ENCODE measurements at places on chromosomes 7 and 10.

- DNase-seq, result no peak
These were observed 5.0 kb downstream of the COL26A1 start for GRCh38 chr7:101367676-101368075.

- DNase-seq, result no peak
These were observed 215.5 kb upstream of the AOAH start for GRCh38 chr7:36939816-36940215.

DNA sequence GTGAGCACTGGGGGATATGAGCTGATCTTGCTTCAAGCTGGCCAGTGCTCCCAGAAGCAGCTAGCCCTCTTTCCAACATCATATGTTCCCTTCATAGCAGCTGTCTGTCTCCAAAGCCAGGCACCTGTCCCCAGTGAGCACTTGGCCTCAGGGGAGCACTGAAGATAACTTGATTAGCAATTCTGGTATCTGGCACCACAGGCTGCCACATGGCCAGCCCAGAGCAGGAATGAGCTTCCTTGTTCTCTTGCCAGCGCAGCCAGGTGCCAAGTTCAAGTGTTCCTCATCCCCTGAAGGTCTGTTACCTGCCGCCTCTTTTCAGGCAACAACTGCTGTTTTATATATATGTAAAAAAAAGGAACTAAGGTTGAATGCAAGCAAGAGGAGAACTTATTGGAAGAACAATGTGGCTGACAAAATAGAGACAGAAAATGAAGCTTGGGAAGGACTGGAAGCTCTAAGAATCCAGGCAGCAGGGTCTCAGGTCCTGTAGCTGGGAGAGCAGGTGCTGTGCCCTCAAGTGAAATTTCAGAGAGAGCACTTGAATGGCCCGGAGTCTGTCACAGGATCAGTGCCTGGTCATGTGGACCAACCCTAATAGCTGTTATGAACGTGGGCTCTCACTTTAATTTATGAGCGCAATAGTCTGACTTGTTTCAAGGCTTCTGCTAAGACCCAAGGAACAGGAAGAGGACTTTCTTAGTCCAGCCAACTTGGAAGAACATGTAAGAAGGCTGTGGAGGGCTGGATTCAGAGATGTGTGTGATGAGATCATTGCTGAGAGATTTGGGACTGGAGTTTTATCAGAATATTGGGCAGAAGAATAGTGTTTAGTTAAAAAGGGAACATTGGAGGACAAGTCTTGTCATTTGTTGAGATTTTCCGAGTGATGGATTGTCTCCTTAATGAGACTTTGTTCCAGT lies 267.2 kb downstream of the GLRX3 start:
- no peak for DNase-seq

GRCh38 chr7:50197549-50197948 lies 104.5 kb upstream of the ZPBP start:
- no peak for DNase-seq

DNA sequence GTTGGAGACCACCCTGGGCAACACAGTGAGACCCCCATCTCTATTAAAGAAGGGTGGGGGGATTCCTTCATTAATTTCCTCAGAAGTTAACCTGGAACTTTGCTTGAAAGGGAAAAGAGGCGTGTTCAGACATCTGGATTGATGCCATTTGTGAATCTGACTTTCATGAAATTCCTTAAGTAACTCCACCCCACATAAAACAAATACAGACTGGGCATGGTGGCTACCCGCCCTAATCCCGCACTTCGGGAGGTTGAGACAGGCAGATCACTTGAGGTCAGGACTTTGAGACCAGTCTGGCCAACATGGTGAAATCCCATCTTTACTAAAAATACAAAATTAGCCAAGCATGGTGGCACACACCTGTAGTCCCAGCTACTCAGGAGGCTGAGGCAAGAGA lies 75.0 kb downstream of the EEPD1 start:
- DNase-seq, result no peak

GRCh38 chr10:91796331-91797047 lies 1.7 kb upstream of the TNKS2 start:
- peak; percentile 2 for DNase-seq

DNA sequence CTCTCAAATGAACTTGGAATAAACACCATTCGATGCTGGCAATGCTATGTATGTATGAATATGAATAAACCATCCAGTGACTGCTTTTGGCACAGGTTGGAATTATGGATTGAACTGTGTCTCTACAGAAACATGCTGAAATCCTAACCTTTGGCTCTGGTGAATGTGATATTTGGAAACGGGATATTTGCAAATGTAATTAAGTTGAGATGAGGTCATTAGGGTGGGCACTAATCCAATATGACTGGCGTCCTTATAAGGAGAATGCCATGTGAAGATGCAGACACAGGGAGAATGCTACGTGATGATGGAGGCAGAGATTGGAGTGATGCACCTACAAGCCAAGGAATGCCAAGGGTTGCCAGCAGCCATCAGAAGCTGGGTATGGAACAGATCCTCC lies 3.4 kb upstream of the ACTR3B start:
- DNase-seq, result no peak

- DNase-seq, result no peak
These were observed 58.1 kb downstream of the CAV1 start for GRCh38 chr7:116582806-116583444.

DNA sequence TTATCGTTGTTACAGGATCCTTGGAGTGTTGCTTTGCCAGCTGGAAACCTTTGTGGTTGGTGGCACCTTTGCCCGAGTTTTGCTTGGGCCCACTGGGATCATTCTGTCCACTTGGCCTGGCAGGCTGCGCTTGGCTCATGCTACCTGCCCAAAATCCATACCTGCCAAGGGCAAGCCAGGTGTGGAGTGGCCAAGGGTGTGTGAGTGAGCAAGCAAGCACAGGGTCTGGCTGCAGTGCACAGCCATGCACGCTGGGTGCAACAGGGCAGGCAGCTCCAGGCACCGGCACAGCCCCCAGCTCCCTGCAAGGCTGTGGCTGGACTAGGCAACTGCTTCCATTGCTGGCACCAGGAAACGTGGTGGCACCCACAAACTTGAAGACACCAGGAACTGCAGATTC lies 421.8 kb downstream of the ARL4A start:
- DNase-seq, result no peak

DNA sequence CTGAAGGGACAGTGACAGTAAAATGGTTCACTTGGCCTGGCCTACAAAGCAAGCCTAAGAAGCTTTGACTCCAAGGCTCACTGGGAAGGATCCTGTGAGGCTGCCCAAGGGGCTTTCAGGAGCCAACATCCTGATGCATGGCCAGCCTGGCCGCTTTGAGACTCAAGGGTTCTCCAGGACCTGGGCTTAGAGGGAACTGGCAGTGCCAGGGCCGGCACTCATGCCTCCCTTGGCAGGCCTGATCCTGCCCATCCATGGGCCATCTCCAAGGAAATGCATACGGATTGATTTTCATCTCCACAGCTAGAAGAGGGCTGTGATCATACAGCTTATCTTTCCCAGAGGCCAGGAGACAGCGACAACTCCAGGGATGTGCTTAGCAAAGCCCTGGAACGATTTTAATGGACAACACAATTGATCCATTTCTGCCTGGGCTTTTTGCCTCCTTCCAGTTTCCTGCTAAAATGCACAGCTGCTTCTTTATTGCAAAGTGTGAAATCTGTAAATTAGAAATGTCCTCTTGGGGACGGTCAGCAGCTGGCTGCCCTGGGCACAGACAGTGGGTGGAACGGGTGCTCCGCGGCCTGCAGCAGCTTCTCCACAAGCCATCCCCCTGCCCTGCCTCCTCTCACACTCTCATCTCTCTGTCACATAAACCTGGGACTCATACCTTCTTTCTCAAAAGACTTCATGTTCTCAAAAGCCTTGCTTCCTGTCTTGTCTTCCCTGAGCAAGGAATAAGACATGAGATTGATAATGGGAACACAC lies 288.5 kb downstream of the GRID1 start:
- DNase-seq, result no peak

- DNase-seq, result no peak
These were observed 866.5 kb upstream of the GHITM start for GRCh38 chr10:83272666-83273434.

- DNase-seq, result no peak
These were observed 210.4 kb downstream of the SKIDA1 start for GRCh38 chr10:21314906-21315644.

- DNase-seq, result no peak
These were observed 83.2 kb upstream of the JAZF1 start for GRCh38 chr7:28263622-28264271.

DNA sequence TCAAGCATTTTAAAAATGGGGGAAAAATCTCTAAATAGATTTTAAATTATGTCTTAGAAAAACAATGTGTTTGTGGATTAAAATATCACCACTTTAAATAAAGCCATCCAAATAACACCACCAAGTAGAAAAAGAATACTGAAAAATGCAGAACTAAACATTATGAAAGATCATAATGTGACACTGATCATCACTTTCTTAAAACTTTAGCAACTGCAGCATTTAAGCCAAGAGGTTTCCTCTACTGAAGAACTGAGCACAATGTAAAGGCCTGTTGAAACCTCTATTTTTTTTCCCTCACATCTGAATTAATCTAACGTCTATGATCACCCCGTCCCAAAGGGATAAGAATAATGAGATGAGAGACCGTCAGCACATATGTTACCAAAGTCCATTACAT lies 18.6 kb downstream of the MINDY3 start:
- no peak for DNase-seq

DNA sequence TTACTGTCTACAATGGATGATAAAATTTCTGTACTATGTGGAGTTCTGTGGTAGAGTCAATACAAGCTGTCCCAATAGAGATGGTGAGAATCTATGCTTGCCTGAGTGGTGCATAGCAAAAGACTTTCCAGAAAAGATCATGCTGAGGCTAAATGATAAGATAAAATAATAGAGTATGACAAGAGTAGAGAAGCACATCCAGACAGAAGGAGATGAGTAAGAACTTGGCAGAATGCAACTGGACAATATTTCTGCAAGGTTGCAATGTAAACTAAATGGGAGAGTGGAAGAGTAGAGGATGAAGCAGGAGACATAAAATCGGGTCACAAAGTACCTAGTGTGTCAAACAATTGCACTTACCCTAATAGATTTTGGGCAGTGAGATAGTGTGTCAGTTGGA lies 347.6 kb downstream of the MDFIC start:
- DNase-seq, result no peak

DNA sequence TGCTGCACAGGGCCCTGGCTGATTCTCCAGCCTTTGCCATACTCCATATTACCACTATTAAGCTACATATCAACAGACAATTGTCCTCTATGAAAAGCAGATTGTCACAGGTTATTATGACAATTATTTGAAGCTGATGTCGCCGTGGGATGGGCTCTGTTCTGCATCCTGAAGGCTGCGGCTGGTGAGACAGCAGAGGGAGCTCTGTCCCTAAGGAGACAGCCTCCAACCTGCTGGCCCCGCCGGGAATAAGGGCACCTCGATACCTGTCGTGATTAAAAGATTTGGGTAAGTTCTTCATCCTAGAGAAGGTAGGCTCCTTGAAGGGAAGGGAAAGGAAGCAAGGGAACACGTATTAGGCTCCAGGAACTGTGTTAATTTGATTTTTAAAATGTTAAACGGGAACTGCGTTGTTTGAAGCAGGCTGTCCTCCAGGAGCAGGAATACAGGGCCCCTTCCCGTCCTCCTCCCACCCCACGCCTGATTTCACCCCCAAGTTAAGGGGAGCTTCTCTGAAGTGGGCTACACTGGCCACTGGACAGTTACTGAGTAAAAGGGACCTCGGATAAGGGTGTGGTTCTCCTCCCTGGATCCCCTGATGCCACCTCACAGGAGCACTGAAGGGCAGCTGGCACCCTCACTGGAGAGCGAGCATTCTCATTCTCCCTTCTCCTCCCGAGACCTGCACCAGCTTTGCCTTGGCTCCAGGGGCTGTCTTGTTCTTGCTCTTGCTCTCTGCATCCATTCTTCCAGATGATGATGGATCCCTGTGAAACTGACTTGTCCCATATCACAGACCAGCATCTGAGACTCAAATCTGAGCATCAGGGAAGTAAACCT lies 11.8 kb upstream of the TIAL1 start:
- DNase-seq, result peak; percentile 10

- no peak for DNase-seq
These were observed 9.1 kb downstream of the PRKG1 start for GRCh38 chr10:51083356-51083853.

GRCh38 chr7:42671627-42672026 lies 240.2 kb downstream of the C7orf25 start:
- no peak for DNase-seq

Data from hippocampal formation (tissue), 2 donors.